ENCODE measurements at places on chromosomes 12 and 14.

DNA sequence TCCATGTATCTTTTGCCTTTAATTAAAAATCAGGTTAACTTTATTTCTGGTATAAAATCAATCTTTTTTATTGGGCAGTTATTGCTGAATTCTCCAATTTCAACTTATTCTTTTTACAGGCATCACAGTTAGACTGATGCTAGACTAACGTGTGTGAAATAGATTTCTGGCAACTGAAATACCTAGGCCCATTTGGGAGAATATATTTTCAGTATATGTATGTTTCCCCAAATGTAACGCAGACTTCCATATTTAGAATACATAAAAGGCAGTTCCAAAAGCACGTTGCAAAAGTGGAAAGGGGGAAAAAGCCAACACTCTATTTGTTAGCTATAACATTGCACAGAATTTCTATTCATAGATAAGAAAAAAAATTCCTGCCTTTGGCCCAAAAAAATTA is 297.0 kb downstream of the ATP23 start:
- no peak for DNase-seq

GRCh38 chr12:17992002-17992656 is 97.9 kb downstream of the RERGL start:
- peak; percentile 66 for DNase-seq

DNA sequence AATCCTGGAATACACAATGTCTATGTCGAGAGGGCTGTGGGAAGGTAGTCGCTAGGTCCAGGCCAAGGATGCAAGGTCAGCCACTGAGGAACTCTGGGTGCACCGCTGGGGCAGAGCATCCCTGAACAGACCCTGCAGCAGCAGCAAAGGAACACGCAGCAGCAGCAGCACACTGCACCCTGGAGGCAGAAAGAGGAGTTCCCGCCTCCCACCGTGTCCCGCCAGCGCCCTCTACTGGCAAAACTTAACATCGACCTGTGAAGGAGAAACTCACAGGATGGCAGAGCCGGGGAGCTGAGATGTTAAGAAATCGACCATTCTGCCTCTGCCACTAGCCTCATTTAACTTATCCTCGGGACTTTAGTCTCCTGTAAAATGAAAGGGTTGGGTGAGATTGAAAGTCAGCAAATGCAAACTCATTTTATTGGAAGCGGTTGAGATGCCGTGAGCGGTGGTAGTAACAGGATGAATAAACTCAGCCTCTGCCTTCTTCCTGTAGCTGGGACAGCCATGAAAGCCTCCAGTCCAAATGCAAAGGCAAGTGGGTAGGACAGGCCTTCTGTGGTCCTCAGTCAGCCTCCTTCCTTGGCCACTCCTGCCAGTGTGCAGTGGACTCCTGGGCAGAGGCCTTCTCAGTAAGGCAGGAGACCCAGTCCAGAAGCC is 45.6 kb downstream of the STAB2 start:
- DNase-seq: peak; percentile 78

DNA sequence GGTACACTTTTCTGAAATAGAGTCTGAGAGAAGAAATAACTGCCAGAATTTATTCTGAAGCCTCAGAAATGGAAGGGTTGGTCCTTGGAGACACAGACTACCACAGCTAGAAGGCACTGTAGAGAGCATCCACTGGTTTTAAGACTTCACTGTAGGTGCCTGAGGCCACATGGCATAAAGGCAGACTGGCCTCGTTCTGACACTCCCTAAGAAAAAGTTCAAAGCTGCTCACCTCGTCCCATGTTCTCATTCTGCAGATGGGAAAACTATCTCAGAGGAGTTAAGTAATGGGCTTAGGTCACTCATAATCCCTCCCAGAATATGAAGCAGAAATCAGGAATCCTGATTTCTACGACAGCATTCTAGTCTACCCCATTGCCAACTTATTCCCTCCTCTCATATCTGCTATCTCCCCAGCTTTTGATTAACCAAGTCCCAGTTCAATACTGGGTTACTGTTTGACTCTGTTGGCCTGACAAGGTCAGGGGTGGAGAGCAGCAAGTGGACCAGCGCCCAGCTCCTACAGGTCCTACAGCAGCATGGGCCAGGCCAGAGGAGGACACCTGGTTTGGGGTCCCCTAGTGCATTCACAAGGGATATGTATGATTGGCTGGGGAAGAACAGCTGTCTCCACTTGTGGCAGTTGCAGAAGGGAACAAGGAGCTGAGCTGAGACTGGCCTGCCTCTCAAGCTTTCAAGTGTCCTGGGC is 3.7 kb downstream of the ITGA5 start:
- DNase-seq: no peak

DNA sequence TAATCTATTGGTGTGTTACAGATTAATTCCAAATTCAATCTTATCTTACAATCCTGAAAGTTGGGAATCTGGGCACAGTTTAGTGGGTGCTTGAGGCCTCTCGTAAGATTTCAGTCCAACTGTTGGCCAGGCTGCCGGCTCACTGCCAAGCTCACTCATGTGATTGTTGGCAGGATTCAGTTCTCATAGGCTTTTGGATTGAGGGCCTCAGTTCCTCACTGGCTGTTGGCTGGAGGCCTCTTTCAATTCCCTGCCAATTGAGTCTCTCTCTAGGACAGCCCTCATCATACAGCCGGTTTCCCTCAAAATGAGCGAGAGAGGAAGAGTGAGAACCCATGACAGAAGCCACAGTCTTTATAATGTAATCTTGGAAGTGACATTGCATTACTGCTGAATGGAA is 123.5 kb upstream of the FBXO33 start:
- DNase-seq: peak; percentile 16

- peak; percentile 43 for DNase-seq
Observed at GRCh38 chr12:89355243-89356068, 3.2 kb upstream of the DUSP6 start.

GRCh38 chr12:15979096-15980092 is 68.3 kb downstream of the DERA start:
- DNase-seq: no peak

- no peak for DNase-seq
Observed at GRCh38 chr14:68268197-68268596, 448.6 kb downstream of the RAD51B start.

DNA sequence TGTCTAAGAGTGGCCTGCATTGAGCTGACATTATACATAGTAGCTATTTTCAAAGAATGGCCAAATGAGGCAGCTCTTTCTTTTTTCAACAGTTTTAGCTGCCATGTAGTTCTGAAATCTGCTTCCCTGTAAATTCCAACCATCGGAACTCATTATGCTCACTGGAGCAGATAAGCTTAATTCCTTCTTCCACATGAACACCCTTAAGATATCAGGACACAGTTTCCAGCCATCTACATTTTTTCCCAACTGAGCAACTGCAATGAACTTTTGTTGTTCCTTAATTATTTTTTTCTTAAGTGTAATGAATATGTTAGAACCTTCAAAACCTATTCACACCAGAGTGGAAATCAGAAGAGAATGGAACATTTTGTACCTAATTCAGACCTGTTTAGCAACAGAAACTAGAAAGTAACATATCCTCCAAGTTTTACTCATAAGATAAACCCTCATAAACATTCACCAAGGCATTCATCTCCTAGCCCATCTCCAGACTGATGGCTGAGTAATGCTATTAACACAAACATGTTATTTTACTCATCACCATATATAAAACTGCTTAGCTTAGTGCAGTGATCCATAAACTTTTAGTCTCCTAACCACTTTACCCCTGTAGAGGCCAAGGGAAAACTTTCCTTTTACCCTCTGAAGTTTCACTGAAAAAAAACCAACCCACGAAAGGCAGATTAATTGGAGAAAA is 296.1 kb upstream of the SYT1 start:
- DNase-seq: no peak

DNA sequence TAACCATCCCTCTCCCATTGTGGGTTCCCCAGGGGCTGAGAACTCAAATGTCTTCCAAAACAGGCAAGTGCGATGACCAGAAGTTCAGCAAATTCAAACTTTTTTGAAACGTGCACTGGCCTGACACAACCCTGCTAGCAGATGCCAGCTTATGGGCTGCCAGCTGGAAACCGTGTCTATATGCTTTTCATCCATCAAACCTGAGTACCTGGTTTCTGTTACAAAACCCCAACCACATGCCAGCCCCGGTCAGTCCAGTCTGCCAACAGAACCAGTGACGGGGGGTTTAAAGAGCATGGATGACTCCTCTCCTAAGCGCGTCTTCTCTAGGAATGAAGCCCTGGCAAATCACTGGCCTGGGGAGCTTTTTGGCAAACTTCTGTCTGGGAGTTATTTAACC is 189.7 kb downstream of the TTC7B start:
- DNase-seq: peak; percentile 62

DNA sequence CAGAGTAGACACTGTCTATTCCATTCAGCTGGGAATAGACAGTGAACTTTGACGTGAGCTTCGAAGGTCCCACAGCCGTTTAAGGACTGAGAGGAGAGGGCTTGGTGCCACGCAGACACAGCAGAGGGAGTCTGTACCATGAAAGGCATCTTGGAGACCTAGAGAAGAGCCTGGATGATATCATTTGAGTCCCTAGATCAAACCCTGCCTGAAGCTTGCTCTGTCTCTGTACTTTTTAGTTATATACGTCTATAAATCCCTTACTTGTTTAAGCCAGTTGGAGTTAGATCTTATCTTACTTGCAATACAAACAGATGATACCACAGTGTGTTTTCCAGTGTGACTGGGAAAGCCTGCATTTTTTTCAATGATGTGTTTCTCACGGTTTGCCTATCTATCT is 128.9 kb upstream of the RTL1 start:
- no peak for DNase-seq

DNA sequence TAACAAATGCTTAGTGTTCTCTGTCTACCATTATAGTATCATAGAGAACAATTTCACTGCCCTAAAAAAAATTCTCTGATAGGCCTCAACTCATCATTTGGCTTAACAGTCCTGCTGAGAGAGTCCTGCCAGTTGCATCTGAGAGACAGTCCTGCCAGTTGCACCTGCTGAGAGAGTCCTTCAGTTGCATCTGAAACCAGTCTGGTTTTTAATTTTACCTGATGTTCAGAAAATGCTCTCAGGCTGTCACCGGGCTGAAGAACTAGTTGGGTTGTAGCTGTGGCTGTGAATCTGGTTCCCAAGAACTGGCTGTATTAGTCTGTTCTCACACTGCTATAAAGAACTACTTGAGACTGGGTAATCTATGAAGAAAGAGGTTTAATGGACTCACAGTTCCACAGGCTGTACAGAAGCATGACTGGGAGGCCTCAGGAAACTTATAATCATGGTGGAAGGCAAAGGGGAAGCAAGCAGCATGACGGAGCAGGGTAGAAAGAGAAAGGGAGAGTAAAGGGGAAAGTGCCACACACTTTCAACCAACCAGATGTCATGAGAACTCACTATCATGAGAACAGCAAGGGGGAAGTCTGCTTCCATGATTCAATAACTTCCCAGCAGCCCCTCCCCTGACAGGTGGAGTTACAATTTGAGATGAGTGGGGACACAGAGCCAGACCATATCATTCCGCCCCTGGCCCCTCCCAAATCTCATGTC is 51.6 kb downstream of the PRKCH start:
- DNase-seq: no peak

DNA sequence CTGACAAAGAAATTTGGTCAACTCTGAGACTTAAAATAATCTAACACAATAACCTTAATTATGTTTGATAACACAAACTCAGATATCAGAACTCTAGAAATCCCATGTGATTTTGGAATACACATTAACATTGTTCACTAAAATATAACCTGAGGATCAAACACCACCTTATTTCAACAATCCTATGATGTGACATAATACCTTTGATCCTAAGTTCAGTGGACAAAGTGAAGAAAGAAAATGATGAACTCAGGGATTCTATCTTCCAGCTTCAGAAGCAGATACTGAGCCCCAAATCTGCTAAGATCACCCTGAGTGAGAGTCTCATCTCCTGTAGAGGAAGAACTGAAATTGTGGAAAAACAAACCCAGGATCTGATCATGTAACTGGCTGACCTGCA is 35.7 kb upstream of the APOF start:
- DNase-seq: no peak

- no peak for DNase-seq
Observed at GRCh38 chr12:64459394-64459891, 7.5 kb downstream of the TBK1 start.

- peak; percentile 21 for DNase-seq
Observed at GRCh38 chr12:111443586-111443985, 37.9 kb downstream of the SH2B3 start.

DNA sequence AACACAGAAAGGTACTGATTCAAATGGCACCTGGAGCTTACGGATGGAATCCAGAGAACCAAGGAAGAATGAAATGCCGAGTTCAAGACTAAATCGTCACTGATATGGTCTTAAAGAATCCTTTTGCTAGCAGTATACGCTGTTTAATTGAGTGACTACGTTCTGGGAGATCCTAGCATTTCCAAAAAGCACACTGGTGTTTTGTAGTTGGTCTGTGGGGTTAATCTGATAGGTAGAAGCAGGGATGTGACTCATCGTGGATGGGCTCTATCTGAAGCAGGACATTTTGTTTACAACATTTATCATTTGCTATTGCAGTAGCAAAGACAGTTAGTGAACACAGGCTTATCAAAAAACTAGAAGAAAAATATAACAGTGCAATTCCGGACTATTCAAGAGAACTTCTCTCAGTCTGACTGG is 169.2 kb upstream of the HMGA2 start:
- DNase-seq: no peak

GRCh38 chr12:50043854-50044253 is 13.5 kb upstream of the ASIC1 start:
- no peak for DNase-seq

GRCh38 chr14:77822307-77822706 is 22.4 kb downstream of the ADCK1 start:
- DNase-seq: no peak

DNA sequence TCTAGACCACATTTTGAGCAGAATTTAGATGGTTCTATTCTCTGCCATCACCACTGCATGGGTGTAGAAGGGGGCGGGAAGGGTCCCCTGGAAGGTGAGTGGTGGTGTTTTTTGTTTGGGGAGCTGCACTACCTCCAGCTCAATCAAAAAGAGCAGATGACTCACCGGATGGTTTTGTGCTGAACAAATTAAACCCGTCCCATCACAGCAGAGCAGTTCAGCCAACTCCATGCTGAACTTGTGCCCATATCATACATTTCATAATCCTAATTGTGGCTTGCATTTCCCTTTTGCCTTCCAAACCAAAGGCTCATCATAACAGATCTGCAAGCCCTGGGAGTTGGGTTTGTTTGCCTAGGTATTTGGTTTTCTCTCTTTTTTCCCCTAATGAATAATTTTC is 53.0 kb upstream of the RPH3A start:
- DNase-seq: no peak

Measured in stomach (tissue), 19 donors.